ENCODE measurements at places on chromosomes 1 and 21.

DNA sequence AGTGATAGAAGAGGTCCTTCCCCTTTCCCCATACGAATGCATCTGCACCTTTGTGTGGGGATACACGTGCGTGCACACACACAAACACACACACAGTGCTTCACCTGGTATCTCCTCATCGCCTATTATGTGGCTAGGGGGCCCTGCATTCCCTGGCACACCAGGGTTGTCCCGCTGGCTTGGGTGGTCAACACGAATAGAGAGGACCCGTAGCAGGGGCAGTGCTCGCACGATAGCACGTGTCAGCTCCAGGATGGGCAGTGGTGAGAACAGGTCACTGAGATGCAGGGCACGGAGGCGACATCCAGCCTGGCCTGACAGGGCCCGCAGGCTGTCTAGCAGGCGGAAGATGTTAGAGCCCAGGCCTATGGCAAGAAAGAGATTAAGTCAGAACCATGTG is 22.4 kb downstream of the LRRC41 start:
- no peak for DNase-seq

DNA sequence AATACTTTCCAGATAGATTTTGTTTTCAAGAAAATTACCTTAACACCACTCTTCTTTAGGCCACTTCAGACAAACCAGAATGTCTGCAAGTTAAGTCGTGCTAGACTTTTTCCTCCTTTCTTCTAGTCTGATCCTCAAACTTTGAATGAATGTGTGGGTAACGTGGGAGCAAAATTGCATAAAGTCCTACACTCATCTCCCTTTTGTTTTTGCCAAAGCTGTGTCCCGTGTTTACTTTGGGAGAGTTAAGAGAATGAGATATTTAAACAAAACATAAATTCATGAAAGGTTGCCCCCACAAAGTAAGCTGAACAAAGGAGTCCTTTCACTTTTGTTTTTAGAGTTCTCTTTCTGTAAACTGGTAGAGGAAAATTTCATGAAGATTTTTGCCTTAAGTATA is 16.9 kb upstream of the VAMP3 start:
- DNase-seq = no peak

DNA sequence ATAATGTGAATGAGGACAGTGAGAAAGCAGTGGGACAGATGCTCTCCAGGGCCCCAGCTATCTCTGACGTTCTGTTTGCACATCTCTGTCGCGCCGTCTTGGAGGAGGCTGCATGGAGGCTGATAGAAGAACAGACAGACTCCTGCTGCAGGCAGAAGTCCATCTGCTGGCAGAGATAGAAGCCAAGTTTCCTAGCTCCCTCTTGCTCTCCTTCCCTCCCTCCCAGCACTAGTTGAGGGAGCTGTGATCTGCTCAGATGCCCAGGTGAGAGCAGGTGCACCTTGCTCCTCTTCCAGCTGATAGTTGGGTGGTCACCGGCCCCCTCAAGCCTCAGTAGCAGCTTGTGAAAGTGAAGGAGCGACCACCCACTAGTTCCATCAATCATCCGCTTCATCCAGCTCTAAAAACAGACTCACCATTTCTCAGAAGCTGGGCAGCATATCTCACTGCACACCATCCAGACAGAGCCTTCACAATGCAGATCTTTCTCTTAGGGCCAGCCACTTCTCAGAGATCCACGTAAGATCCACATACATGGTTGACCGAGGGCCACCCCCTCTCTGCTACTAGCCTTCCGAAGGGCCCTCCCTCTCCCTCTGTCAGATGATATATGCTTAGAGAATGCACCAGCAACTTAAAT is 12.9 kb downstream of the LRRN2 start:
- no peak for DNase-seq

DNA sequence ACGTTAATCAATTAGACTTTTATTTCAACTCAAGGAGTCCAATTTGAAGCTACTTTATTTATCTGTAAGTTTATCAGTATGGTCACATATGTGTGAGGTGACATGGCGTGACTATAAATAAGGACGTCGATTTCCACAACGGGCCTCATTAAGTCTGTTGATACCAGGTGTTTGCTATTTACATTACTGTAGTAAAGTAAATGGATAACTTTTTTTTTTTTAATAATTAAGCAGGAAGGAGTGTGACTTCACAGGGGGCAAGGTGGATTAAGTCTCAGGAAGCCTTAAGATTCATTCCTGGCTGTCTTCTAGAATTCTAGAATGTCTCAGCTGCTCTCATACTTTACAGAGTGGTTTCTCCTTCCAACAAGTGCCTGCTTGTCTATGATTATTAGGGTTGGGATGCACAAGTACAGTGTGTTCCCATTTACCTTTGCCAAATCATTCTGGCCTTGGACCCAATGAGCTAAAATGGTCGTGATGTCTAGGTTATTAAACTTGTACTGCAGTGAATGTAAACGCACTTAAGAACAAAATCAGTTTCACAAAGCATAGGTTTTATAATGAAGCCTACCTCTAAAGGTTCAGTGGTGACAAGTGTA is 15.5 kb downstream of the MAP3K7CL start:
- DNase-seq = no peak

DNA sequence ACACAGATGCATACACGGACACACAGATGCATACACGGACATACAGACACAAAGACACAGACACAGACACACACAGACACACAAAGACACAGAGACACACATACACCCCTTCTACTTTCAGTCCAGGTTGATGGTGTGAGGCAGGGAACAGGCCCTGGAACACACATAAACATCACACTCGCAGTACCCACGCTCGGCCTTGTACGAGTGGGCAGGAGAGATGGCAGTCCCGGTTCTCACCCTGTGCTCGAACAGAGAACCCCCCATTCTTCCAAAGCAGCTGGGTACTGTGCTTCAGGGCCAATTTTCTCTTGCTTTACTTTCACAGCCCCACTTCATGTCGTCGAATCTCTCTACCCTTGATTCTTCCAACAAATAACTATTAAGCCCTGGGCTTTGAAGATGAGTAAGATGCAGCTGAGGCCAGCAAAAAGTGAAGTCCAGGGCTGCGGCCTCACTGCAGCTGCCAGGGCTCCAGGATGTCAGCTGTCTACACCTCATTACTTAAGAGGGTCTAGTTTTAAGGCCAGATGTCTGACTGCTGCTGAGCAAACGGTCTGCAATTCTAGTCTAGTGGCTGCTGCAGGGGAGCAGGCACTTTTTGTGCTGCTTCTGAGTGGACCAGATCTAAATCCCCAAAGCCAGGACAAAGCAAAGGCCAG is 90.1 kb downstream of the PGBD5 start:
- no peak for DNase-seq

- DNase-seq = no peak
These were observed 87.2 kb downstream of the PEX14 start for GRCh38 chr1:10561955-10562354.

DNA sequence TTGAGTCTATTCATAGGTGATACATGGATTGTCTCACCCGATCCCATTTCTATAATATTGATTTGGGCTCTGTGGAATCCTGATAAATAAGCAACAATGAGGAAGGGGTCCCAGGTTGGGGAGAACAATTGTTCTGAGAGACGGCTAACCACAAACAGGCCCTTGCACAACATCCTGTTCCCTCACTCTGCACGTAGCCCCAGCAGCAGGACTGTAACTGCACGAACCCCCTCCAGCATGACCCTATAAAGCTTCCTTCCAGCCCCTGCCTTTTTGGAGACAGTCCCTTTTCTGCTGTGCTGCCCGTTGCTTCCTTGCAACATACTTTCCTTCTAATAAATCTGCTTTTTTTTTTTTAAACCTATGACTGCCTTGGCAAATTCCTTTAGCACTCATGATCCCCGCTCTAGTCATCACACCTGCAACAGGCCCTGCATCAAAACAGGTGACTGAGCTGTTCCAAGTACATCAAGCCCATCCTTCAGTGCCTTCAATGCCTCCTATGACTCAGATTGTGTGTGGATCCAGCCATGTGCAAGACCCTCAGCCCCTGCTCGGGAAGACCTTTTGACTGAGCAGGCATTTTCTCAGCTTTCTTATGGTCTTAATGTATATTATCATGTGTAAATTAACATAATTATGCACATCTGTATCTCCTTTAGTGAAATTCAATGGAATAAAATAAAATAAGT is 63.7 kb upstream of the B3GALNT2 start:
- no peak for DNase-seq

DNA sequence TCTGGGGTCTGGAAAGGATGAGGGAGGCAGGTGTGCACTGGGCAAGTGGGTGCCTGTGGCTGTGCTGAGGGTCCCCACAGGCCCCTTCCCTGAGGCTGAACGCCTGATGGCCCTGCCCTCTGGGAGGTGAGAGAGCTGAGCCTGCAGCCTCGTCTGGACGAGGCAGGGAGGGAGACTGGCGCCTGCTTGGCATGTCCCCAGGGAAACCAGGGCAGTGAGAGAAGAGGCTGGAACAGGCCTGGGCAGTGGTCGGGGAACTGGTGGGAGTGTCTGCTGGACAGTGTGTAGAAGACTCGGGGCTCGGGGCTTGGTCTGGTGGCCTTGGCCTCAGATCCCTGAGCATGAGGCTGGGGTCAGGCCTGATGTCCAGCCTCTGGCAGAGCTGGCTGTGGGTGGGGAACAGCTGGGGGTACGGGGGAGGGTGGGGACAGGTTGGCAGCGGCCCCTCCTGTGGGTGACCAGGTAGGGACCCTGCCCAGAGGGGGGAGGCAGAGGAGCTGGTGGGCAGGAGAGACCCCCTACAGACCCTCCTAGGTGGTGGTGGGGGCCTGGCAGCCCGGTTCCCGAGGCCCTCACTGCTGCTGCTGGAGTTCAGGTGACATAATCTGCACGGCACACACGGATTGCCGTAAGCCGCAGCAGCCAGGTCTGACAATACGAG is 30.8 kb upstream of the PLCH2 start:
- no peak for DNase-seq

DNA sequence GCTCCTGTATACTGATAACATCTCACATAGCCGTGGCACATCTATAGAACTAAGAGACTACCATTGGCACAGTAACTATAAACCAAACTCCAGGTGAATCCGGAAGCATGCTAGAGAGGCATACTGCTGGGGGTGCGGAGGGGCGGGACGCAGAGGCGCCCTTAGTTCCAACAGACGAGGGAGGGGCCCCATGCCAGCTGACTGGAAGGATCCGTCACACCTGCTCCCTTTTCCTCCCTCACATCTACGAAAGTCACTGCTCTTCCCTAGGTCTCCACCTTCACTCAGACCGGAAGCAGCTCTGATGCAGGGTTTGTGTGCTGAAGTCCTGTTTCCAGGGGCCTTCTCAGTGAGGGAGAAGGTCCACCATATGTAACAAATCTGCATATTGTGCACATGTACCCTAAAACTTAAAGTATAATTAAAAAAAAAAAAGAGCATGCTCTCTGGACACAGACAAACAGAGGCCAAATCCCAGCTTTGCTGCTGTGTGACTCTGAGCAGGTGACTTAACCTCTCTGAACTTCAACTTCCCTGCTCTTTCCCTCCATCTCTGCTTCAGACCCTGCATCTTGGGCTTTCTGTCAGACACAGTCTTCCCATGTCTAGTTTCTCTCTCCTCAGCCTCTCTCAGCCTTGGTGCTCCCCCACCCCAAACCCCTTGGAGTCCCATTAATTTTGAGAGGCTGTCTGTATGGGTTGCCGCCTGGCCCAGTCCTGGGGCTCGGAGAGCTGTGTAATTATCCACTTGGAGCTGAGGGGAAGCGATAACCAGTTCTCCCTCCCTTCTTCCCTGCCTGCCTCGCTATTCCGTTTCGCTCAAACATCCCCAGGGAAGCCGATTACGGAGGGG is 7.8 kb upstream of the GJB5 start:
- DNase-seq = no peak

GRCh38 chr1:11701551-11701961 is 10.0 kb downstream of the DRAXIN start:
- DNase-seq = no peak

GRCh38 chr1:32609180-32609579 is 41.2 kb downstream of the ZBTB8OS start:
- DNase-seq = no peak

GRCh38 chr1:41282679-41283317 is 40.7 kb upstream of the SCMH1 start:
- no peak for DNase-seq

GRCh38 chr1:103266036-103266435 is 157.7 kb upstream of the COL11A1 start:
- no peak for DNase-seq

- no peak for DNase-seq
These were observed 54.4 kb downstream of the EVI5 start for GRCh38 chr1:92730476-92730875.

DNA sequence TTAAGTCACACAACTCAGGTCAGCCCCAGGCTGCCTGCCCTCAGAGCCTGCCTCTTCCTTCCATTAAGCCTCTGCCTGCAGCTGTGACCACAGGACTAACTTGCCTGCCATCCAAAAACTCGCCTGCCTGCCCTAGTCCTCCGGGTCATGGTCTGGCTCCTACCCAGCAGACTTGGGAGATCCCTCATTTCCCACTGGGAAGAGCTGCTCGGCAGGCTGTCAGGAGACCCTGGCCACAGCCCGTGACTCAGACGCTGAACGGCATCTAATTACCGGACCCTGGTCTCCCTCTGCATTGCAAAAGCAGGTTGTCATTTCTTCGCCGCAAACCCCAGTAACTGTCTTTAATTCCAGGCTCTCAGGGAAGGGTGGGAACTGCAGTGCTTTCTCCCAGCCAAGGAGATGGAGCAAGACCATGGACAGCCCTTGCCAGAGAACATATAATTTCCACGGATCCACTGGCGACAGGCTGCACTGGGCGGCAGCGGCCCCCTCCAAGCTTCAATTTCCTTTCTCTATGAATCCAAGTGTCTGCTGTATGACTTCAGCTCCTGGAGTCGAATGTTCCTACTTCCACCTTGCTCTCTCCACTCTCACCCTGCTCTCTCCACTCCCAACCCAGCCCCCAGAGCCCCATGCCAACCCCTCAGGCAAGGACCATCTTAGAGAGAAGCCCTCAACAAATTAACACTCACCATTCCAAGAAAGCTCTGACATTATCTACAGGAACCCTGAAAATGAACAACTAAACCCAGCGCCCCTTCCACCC is 20.4 kb downstream of the OLFML2B start:
- DNase-seq = no peak

GRCh38 chr1:115437196-115437595 is 99.1 kb upstream of the NGF start:
- DNase-seq = no peak

DNA sequence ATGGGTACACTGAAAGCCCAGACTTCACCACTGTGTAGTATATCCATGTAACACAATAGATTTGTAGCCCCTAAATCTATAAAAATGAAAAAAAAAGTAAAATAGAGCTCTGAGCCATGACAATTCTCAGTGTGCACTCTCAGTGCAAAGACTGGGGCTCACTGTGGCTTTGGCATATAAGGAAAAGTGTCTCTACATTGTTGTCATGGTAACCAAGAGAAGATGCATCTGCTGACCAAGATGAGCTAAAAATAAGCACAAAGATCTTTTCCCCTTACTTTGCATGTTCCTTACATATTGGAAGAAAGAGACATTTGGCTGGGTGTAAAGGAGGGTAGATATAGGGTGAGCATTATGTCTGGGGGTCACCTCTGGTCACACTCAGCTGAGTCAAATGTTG is 12.0 kb downstream of the PGLYRP4 start:
- no peak for DNase-seq

DNA sequence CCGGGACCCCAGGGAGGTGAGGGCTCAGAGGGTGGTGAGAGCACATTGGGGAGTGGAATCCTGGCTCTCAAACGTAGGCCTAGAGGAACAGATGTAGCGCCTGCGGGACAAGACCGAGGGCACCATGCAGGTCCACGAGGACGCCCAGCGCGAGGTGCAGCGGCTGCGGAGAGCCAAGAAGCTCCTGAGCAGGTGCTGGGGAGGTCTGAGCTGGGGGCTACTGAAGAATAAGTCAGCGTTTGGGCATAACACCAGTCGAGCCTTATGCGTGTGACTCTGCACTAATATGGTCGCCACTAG is 2.6 kb upstream of the NBPF3 start:
- no peak for DNase-seq

GRCh38 chr1:29282924-29283803 is 46.8 kb downstream of the PTPRU start:
- DNase-seq = no peak

All from urinary bladder (tissue), 4 donors.